ENCODE measurements at places on chromosomes 2 and 18.

DNA sequence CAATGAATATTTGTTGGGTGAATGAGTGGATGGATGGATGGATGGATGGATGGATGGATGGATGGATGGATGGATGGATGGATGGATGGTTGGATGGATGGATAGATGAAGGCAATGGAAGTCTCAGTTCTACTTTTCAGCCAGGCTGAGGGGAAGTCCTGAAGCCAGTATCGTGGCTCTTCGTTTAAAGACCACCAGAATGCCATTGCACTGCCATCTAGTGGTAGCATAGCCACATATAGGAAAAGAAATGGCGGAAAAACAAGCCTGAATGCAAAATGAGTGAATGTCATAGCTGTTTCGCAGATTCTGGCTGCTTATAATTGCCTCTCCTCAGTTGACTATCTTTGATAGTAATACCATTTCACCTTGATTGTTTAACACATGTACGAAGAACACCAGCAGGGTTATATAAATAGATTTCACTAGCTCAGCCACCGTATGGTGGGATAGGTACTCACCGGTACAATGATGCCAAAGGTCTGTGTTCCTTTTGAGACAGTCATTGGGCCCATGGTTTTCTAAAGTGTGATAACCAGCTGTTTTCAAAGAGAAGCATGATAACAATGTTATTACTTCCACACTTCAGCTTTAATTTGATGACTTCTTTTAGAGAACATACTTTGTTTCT, 62.3 kb upstream of the GREB1L start:
- peak; percentile 49 for DNase-seq

DNA sequence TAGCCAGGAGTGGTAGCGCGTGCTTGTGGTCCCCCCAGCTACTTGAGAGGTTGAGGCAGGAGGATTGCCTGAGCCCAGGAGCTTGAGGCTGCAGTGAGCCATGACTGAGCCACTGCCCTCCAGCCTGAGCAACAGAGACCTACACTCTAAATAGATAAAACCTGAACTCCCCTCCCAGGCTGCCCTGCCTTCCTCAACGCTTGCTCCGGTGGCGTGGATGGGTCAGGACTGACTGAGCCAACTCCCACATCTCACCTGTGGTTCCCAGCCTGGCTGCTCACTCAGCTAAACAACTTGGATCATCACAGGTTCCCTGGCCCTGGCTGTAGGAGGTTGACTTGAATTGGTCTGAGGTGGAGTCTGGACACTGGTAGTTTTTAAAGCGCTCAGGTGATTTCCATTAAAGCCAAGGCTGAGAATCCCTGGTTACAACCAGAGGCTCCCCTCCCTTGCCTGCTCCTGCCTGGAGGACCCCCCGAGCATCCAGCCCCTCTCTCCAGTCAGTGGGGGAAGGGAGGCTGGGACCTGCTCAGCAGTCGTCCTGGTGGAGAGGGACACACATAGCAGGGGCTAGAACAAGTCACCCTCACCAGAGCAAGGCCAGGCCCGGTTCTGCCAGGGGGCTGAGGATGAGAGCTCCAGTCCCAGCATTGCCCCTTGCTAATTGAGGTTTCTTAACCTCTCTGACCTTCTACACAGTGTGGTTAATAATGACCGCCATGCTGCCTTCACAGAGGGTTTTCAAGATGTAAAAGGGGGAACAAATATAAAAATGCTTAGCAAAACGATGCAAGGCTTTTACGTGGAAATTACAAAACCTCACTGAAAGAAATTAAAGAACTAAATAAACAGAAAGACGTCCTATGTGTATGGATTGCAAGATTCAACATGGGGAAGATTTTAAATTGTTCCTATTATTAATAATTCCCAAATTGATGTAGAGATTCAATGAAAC, 46.9 kb upstream of the TAF1B start:
- no peak for DNase-seq

GRCh38 chr2:45380131-45380836, 230.8 kb downstream of the SRBD1 start:
- DNase-seq, result peak; percentile 20

- no peak for DNase-seq
Observed at GRCh38 chr2:105573490-105573889, 171.2 kb upstream of the NCK2 start.

GRCh38 chr2:74876081-74876886, 42.4 kb downstream of the HK2 start:
- peak; percentile 54 for DNase-seq

DNA sequence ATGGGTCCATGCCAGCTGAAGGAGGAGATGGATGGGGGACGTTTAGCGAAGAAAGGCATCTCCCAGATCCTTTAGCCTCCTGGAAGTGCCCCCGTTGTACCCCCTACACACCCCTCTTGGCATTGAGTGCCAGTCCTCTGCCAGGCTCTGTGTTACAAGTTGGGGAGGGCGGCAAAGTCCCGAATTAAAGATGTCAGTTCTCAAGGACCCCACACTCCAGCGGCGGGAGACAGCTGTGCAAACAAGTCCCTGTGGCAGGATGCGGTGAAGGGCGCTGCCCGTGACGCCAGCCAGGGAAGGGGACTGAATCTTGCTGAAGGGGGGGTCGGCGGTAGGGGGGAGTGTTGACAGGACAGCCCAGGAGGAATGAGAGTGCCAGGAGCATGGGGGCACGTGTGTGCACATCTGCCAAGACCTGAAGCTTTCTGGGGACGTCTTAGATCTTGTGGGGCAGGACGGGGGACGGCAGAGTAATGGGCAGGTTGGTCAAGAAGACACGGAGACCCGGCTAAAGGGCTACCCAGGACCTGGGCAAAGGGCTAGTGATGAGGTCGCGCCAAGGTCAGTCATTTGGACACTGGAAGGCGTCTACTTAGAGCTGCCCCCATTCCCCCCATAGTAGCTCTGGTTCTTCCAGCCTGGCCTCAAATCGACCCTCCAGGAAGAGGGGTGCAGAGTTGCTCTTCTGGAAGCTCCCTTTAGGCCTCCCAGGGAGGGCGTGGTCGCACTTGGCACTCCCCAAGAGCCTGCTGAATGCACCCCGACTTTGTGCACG, 2.8 kb upstream of the CTDSP1 start:
- peak; percentile 81 for DNase-seq

DNA sequence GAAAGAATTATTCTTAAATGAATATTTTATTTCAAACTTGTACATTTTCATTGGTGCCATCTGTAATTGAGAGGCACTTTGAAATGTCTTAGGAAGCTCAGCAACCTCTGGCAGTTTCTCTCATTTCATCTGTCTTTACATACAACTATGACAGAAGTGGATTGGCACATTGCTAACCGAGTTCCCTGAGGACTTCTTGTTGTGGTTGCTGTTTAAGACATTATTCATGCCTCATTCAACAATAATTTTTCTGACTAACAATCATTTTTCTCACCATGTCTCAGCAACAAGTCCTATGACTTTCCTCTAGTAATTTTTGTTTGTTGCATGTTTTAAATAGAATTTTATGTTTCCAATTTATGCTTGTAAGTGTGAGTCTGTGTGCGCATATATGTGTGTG, 284.0 kb upstream of the CWC22 start:
- DNase-seq, result no peak

- no peak for DNase-seq
Observed at GRCh38 chr18:54023471-54023870, 201.0 kb downstream of the MBD2 start.

- no peak for DNase-seq
Observed at GRCh38 chr2:239729151-239729550, 296.0 kb downstream of the NDUFA10 start.

DNA sequence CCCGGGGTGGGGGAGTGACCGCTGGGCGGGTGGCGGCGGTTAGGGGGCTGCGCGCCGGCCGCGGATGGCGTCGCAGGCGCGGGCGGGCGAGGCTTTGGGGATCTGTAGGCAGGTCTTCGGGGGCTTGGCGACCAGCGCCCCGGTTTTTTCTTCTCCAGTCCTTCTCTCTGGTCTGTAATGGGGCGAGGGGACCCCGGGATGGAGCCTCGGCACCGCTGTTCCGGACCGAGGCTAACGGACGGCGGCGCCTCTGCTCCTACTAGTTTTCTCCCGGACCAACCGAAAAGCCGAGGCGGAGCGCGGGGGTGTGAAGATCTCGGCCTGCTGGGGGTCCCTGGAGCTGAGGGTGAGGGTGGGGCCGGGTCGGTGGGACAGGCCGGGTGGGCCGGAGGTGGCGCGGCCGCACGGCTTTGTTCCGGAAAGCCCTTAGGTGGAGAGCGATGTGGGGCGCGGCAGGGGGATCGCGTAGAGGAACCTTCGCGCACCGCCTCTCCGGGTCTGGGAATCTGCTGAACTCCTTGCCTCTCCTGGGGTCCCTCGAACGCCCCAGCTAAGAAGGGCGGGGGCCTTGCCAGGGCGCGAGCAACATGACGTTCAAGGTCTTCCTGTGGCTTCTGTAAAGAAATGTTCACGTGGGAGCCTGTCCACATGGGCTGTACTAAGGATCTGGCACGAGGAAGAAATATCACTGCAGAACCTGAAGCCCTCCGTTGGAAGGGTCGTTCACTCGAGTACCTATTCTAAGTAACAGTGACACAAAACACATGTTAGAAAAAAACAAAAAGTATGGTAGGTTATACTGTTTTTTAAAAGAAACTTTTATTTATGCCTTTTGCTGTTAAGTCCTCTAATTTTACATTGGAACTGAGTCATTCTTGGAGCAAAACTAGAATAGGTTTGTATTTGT, 861 bp downstream of the SLC39A10 start:
- peak; percentile 79 for DNase-seq

- DNase-seq, result no peak
Observed at GRCh38 chr2:182103526-182103925, 117.9 kb downstream of the PPP1R1C start.

DNA sequence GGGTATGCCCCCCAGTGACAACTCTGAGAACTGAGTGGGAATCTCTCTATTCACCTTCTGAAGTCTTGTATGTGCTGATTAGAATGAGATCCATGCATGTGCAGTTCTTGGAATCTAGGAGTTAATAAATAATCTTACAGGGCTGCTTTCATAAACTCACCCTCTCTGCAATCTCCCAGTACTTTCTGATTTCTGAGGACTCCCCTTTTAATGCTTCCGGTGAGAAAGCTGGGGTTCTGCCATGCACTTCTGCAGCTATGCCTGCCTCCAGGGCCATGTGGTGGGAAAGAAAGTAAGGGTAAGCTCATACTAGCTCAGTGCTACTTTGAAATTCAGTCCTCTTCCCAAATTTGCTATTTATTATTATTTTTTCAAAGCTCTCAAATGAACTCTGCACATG, 432.9 kb downstream of the MTX2 start:
- no peak for DNase-seq

DNA sequence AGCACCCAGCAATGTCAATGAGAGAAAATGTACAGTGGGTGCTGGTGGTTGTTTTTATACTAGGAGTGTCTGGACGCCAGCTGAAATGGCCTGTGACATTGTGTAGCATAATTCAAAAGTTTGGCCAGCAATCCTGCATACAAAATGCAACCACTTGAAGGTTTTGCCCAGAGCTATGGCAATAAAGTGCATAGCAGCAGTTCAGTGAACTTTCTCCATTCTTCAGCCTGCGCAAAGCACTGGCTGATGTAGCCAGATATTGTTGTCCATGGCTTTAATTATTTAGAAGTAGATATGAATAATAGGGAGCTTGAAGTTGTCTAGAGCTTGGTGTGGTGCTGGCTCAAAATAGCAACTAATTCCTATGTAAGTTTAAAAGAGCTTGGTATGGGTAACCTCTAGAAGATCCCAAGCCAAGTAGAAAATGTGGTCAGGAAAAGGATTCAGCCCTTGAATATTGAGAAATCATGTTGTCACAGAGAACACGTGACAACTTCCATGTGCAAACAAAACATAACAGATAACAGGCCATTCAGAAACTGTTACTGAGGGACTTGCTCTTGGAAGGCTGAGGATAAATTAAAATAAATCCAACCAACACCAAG, 33.3 kb upstream of the PGAP1 start:
- DNase-seq, result no peak

Data from colonic mucosa (tissue), 4 donors.